ENCODE measurements at places on chromosomes 12 and 14.
A peak's percentile ranks its signal among the peaks of the same experiment; 100 is the strongest.

DNA sequence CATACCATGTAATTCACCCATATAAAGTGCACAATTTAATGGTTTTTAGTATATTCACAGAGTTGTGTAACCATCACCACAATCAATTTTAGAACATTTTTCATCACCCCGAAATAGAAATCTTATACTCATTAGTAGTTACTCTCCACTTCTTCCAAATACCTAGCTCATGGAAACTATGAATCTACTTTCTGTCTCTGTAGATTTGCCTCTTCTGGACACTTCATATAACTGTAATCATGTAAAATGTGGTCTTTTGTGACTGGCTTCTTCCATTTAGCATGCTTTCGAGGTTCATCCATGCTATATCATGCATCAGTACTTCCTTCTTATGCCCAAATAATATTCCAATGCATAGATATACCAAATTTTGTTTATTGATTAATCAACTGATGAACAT is 10.8 kb downstream of the DNAI7 start:
- DNase-seq, result no peak

DNA sequence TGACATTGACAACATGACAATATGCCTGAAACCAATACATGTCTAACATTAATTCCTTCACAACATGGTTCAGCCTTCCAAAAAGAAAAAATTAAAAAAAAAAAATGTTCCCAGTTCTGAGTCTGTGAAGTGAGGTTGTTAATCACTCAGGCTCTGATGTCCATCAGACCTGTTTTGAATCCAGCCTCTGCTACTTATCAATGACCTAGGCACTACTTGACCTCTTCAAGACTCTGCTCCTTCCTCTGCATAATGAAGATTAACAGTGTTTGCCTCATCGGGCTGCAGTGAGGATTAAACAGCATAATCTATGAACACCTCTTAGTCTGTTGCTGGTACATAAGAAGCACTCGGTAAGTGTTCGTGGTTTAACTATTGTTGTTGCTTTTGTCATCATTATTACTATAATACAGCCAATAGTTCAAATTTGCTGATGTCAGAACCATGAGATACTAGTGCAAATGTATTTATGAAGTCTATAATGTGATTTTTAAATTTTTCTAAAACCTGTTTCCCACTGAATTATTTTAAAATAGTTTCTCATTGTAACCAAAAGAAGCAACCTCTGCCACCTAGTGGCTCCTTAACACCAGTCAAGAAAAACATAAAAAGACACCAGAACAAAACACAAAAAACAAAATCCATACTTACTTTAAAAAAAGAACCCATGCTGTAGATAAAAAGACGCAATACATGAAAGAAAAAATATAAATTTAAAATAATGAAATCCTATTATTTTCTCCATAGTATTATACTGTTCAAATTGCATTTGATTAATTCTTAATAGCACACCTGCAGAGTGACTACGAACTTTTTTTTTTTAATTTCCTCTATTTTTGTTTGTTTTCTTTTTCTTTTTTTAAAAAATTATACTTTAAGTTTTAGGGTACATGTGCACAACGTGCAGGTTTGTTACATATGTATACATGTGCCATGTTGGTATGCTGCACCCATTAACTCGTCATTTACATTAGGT is 20.3 kb upstream of the TMX1 start:
- DNase-seq, result no peak

GRCh38 chr14:73463411-73463810 is 5.1 kb upstream of the NUMB start:
- no peak for DNase-seq

- no peak for DNase-seq
Observed at GRCh38 chr12:105960319-105961083, 178.3 kb downstream of the NUAK1 start.

DNA sequence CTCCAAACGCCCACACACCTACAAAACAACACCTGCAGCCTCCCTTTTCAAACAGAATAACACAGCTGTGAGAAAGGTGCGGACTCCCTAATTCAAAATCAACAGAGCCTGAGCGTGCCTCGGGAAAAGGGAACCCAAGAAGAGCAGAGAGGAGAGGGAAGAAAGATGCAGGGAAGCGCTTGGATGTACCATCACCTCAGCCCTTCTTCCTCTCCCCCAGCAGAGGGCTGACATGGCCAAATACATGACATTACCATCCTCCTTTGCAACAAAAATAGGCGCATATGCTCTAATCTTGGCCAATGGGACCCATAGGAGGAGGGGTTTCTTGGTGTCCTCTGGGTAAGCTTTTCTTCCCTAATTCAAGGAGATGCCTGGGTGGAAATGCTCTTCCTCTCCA is 78.0 kb downstream of the CPSF2 start:
- peak; percentile 50 for DNase-seq

- no peak for DNase-seq
Observed at GRCh38 chr14:70947739-70948138, 40.5 kb downstream of the PCNX1 start.

- DNase-seq, result no peak
Observed at GRCh38 chr12:90030726-90031125, 322.1 kb upstream of the ATP2B1 start.

DNA sequence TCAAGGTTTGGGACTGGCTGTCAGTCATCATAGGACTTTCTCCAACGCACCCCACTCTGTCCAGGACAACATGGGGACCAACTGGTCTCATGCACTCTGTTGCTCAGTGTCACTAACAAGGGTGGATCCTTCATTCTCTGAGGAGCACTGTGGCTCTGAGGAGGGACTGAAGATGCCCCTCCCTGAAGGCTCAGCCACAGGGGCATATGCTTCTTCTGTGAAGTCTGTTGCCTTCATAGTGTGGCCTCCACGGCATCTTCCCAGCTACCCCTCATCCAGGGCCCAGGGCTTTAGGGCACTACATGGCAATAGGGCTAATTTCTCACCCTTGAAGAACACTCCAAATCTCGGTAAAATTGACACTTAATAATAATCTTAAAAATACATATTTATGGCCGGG is 14.3 kb upstream of the IFI27L2 start:
- DNase-seq, result no peak

DNA sequence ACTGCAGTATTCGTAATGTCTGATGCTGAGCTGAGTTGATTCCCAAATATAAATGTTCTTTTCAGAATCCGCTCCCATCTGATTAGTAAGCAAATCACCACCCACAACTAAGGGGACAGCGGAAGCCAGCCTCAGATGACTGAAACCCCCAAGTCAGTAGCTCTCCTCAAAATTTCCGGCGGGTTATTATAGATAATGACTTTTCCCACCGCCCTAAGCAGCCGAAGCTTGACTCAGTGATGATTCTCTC is 469 bp upstream of the LRFN5 start:
- DNase-seq, result no peak

DNA sequence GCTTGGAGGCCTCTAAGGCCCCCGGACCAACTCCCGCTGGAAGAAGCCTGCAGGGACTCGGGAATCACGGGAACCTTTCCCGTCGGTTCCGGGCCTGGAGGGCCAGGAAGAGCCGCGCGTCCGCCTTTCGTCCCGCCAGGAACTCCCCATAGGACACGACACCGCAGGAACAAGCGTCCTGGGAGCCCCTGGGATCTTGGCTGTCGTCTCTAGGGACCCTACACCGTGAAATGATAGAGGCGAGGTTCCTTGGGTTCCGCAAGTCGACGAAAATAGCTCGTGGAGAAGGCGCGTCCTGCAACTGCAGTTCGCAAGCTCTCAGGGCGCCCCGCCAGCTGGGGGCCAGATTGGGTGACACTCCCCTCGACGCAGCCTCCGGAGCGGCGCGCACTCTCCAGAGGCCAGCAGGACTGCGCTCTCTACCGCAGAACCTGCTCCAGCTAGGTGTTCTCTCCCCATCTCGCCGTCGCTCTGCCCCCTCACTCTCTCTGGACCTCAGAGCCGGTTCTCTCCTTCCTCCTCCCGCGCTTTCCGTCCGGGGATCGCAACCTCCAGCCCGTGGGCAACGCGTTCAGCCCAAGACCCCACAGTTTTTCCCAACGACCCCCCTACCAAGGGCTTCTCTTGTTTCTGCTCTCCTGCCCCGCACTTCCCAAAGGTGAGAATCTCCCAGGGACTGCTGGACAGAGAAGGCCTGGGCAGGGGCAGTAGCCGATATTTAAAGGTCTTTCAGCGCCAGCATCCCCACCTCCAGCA is 776 bp downstream of the BMP4 start:
- peak; percentile 78 for DNase-seq

DNA sequence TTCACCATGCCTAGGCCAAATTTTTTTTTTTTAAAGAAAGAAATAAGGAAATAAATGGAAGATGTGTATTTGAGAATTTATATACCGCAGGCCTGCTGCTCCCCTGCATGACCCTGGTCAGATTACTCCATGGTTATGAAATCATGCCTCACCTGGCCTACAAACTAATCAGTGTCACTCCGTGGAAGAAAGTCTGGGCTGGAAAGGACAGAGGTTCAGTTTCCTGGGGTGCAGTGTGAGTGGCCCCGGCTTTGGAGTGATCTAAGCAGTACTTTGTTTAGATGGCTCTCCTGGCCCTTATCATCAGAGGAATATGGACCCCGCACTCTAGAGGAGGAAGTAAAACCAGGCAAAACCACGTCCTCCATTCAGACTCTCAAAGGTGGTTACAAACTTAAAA is 9.6 kb downstream of the APOBEC1 start:
- no peak for DNase-seq
